AG04450 (cell line): ENCODE measurements at places on chromosomes 7 and 10. TPM values are rescaled to one million over a fixed set of nuclear protein-coding genes. Genes with fewer than 3 reads are reported as not detected.

DNA sequence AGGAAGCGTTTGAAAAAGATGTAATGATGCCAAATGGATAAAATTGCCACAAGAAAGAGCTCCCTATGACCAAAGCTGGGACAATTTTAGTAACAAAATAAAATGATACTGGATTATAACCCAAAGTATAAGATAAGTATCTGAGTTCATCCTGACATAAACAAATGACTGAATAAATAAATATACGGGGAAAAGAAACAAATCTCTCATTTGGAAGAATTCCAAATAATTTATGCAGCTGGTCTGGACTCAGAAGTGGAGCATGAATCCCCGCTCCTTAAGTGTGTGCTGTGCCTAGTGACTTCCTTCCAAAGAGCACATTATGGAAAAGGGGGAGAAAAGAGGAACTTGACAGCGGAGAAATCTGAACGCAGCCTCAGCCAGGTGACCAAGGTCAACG, 186.2 kb downstream of the RAMP3 start:
- no peak for DNase-seq

GRCh38 chr10:103498936-103499638, 5.6 kb downstream of the NEURL1 start:
- no peak for DNase-seq

DNA sequence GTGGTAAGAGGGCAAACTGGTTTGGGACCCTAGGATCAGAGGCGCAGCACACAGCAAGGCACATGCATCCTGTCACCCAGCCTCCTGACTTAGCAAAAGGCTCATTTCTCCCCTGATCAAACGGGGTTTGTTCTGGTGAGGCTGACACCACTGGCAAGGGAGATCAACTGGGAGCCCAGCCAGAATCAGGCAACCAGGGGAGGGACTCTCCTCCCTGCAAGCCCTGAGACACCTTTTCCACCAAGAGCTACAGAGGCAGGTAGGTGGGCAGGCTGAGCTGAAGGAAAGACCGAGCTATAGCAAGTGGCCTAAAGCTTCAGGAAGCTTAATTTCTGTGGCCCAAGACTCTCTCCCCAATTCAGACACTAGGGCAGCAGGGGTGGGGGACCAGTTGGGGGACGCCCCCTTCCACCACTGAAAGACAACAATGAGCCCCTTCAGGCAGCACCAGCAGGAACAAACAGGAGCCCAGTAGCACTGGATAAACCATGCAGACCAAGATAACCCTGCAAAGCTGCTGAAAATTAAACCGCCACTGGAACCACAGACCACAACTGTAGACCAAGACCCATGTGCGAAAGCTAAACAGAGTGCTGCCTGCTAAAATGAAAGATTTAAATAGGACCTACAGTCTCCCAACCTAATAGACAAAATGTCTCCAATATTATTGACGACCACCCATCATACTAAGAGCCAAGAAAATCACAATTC, 27.1 kb upstream of the SAR1A start:
- no peak for DNase-seq

DNA sequence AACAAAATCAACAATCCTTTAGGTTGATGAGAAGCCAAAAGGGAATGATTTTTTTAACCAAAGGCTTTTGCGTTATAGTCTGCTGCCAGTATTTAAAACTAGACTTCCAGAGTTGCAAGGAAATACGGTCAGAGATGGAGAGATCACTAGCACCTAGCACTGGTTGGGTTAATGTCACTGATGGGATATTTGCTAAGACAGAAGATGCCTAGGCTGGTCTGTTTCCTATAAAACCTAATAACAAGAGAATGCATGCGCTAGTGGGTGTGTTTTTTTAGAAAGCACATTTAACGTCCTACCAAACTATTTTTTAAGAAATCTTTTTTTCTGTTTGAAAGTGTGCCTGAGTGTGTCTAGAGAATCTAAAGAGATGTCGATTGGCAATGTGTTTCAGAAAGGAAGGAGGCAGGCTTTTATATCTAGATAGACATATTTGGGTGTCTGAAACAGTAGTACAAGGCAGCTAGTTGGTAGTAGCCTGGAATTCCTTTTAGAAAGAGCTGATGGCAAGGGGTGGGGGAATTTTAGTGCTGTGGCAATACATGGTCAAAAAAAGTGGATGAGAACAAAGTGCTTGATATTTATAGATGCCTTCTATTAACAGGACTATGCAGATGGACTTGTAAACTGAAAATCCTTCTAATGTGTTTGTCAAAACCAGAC, 863 bp downstream of the CALD1 start:
- no peak for DNase-seq

DNA sequence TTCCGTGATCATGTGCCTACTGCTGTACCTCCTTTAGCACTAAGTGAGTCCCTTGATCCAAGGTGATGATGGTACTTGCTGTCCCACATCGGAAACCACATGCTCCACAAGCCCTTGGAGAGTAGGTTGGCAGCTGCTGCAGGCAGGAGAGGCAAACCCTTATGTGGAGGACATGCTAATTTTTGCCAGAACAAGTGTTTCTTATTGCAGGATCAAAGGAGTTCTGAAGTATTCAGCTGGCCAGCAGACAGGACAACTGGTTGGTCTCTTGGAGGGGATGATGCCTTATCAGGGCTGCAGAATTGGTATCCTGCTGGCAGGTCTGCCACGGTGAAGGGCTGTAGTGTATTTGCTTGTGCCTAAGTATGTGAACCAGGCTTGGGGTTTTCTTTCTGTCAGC, 36.8 kb downstream of the NACAD start:
- no peak for DNase-seq

DNA sequence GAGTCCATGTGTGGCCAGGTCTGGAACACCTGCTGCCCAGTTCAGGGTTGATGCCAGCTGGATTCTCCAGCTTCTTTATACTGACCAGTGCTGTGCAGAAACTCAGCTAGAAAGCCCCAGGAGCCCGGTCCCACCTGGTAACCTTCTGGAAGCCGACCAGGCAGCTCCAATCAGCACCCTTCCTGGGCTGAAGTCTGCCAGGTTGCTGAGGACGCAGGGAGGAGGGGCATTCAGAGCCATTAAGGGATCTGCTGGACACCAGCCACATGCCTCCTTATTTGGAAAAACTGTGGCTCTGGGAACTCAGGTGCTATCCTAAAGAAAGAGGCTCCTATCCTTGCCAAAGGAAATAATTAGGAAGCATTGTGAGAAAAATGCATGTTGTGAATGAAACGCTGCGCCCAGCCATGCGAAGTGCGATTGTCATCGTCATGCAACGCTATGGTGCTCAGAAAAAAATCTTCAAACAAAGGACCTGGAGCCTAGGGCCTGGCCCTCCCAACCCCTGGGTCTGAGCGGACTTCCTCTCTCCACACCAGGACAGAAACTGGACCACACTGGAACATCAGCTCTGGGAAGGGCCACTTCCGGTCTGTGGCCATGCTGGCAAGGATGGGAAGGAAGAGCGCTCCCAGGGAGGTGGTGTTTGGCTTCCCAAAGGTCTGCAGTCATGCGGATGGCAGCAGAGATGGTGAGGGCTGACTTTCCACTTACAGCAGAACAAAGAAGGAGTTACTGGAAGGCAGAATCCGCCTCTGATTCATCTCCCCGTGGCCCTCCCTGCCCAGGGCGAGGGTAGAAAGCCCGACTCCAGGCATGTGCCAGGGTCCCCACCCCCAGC, 90.1 kb downstream of the FAM53B start:
- DNase-seq, result no peak

DNA sequence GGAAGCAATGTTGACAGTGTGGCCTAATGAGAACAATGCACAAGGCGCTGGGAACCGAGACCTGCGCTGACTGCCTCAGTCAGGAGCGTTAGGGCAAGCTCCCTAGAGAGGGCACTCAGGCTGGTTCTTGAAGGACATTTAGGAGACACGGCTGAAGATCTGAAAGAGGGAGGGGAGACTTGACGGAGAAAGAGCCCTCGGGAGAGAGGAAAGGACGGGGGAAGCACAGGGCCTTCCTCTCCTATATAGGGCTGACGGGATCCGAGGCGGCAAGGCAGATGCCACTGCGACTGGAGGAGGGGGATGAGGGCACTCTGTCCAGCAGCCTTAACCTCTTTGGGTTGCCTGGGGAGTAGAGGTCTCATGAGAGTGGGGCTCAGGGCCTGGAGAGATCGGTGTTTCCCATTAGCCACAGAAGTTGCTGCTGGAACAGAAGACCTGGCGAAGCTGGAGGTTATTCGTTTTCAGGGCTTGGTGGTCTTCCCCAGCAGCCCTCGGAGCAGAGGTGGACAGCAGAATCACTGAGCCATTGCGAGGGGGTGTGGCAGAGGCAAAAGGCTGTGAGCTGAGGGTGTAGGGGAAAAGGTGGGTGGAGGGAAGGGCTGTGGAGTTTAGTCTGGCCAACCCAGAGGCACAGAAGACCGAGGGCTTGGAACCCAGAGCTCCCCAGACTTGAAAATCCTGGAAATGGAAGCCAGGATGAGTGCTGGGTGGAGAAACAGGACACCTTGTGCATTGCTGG, 36.0 kb downstream of the CLEC2L start:
- DNase-seq, result no peak

GRCh38 chr7:107934991-107935770, 44.2 kb downstream of the DLD start:
- DNase-seq, result no peak

GRCh38 chr7:49643736-49644135, 129.7 kb upstream of the VWC2 start:
- no peak for DNase-seq

GRCh38 chr7:138919216-138919615, 62.0 kb downstream of the KIAA1549 start:
- no peak for DNase-seq

DNA sequence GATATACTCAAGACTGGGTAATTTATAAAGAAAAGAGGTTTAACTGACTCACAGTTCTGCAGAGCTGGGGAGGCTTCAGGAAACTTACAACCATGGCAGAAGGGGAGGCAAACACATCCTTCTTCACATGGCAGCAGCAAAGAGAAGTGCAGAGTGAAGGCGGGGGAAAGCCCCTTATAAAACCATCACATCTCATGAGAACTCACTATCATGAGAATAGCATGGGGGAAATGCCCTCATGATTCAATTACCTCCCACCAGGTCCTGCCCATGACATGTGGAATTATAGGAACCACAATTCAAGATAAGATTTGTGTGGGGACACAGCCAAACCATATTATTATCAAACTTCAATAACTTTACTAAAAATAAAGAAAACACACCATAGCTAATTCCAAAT, 30.4 kb upstream of the JAZF1 start:
- no peak for DNase-seq

- no peak for DNase-seq
Observed at GRCh38 chr7:28068811-28069216, 111.8 kb downstream of the JAZF1 start.

DNA sequence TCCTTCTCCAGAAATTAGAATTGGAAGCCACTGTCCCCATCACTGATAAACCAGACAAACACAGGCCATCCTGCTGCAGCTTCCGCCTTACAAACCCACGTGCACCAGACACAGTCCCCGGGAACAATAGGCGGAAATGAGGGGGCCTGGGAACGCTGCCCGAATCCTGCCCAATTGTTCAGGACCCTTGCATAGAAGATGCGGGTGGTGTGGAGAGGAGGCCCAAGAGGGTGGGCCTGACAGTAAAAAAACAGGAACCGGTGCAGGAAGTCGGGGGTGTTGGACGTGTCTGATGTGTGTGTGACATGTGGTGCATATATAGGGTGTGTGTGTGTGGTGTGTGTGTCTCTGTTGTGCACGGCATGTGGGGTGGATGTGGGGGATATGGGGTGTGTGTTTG, 26.5 kb upstream of the CHST15 start:
- no peak for DNase-seq

GRCh38 chr10:87092861-87093631, 1.6 kb downstream of the GLUD1 start:
- no peak for DNase-seq

- DNase-seq, result no peak
Observed at GRCh38 chr10:31929261-31930022, 811 bp upstream of the ARHGAP12 start.

GRCh38 chr7:37352974-37353948, 95.4 kb downstream of the ELMO1 start:
- no peak for DNase-seq

DNA sequence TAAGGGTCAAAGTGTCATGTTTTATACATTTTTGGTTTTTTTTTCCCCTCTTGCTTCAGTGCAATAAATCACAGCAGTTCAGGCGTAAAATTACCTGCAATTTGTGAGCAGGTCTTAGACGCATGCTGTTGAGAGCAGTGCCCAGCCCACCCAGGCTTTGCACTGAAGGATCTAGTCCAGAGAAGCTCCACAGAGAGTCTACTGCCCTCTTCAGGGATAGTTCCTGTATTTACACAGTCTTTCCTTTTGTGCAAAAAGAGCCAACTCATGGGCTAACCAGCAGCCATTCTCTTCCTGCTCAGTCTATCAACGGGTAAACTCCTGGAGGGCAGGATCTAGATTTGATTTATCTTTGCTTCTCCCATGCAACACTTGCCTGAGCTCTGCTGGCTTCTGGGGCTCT, 82.2 kb upstream of the NAMPT start:
- no peak for DNase-seq

DNA sequence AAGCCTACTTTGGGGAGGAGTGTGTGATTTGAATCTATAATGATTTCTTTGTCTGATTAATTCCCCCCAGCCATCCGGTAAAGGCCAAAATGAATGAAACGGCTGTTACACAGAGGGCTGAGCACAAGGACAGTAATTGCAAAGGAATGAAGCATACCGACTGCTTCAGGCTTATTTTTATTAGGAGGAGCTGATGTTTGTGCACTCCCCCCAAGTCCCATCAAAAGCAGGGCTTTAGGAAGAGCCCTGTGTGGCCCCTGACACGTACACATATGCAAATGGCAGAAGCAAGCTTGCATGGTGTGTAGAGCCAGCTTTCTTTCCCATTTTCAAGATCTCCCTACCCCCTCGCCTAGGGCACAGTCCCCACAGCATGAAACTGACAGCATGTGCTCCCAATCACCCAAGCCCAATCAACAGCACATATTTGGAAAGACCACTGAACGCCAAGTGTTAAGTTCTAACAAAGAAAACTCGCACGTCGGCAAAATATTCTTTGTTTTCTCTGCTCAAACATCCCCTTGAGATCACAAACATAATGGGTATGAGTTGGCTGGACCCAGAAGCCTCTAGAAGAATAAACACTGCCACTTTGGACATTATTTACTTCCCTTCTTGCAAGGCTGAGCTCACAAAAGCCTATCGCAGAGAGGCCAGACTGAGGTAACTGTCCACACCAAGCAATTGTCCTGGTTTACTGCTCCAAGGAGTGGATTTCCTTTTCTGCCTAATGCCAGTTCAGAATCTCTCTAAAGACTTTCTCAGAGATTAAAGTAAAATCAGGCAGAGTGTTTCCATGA, 143.0 kb downstream of the CUBN start:
- peak; percentile 67 for DNase-seq

GRCh38 chr7:39493934-39494333, 72.3 kb upstream of the YAE1 start:
- no peak for DNase-seq

The PTPRZ1 gene
- not detected in 2 replicates for polyA plus RNA-seq

The FBXL13 gene
- 0.79 and 0.95 TPM in 2 replicates for polyA plus RNA-seq

The SEC61A2 gene
- polyA plus RNA-seq, result 10.6 and 15.6 TPM in 2 replicates

The CPVL gene
- not detected in 2 replicates for polyA plus RNA-seq

The ANKRD61 gene
- polyA plus RNA-seq, result 0.19 and 0.22 TPM in 2 replicates

The IFIT3 gene
- polyA plus RNA-seq, result 6.3 and 8.7 TPM in 2 replicates

The EIF5AL1 gene
- 1.1 and 1.4 TPM in 2 replicates for polyA plus RNA-seq

The GPR22 gene
- not detected in 2 replicates for polyA plus RNA-seq

The TMEM196 gene
- not detected in 2 replicates for polyA plus RNA-seq

The NRCAM gene
- polyA plus RNA-seq, result 0.24 and 0.66 TPM in 2 replicates

The MRC1 gene
- not detected in 2 replicates for polyA plus RNA-seq

The ZKSCAN1 gene
- 36.8 and 42.7 TPM in 2 replicates for polyA plus RNA-seq
